Left forelimb (tissue), 1 donor: ENCODE measurements at places on chromosomes 2 and 18.

DNA sequence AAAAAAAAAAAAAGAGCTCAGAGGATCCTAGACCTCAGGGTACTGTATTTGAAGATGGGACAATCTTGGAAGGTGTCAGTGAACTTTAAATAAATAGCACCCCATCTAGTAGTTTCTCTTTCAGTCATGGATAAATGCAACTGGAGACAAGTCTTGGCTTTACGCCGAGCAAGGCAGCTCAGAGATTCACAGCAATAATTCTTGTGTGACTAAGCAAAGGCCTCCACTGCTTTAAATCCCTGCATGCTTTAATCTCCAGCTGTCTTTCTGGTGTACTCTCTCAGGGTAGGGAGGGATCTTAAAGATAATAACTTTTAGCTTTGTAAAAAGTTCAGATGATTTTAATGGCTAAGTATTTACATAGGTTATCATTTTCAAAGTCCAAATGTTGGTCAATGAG lies 36.3 kb downstream of the NRXN1 start:
- no peak for DNase-seq

DNA sequence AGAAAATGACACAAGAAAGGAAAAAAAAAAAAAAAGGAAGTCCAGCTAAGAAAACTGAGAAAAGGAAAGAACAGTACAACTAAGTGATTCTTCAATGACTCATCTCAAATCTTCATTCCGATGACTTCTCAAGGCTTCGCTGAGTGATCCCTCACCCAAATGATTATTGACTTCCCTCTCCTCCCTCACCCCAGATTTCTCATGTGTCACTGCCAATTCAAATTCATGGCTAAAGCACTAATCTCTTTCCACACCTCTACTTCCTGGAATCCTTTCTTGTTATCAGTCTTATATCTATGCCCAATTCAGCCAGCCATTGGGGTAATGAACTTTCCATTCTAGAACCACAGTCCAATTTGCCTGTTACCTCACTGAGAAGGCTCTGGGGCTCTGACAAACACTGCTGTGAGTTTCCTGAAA lies 7.2 kb upstream of the ABCB11 start:
- no peak for DNase-seq

- DNase-seq: no peak
Measured at GRCh38 chr18:3319894-3320454, 58.0 kb downstream of the MYL12B start.

GRCh38 chr2:68827666-68828065 lies 43.5 kb downstream of the BMP10 start:
- DNase-seq: no peak

DNA sequence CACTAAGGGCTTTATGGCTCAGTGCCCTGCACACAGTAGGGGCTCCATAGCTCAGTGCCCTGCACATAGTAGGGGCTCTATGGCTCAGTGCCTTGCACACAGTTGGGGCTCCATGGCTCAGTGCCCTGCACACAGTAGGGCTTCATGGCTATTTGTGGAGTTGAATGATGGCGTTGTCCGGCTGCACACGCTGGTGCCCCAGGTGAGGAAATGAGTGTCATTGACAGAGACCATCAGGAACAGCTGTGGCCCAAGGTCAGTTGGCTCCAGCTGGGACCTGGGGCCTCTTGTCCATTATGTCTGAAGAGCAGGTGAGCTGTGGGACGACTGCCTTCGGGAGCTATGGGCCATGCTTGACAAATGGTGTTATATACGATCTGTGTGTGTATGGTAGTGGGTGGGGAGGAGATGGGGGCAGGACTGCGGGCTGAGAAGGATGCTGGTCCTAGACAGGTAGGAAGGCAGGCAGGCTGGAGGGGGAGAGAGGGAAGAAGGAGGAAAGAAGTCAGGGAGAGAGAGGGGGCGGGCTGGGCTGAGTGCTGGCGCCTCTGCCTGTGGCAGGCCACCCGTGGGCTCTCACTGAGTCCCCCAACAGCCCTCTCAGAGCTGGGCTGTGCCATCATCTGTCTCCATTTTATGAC lies 130.6 kb downstream of the CLIP4 start:
- DNase-seq: no peak

GRCh38 chr2:174931724-174932123 lies 73.5 kb downstream of the CHN1 start:
- DNase-seq: no peak

DNA sequence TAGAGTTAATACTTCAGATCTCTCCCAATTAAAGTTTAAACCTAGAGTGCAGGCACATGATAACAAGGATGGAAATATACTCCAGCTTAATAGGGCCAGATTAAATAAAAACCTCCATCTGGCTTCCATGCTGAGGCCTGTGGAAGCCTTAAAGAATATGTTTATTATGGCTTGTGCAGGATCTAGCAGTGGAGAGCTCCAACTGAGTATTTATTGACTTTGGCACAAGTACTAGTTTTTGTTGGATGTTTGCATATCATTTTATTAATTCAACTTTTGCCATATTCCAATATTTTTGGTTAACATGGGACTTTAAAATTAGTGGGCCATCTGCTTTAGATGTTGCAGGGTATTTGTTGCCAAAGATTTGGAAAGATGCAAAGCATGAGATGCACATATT lies 860.4 kb upstream of the SOX11 start:
- DNase-seq: no peak

DNA sequence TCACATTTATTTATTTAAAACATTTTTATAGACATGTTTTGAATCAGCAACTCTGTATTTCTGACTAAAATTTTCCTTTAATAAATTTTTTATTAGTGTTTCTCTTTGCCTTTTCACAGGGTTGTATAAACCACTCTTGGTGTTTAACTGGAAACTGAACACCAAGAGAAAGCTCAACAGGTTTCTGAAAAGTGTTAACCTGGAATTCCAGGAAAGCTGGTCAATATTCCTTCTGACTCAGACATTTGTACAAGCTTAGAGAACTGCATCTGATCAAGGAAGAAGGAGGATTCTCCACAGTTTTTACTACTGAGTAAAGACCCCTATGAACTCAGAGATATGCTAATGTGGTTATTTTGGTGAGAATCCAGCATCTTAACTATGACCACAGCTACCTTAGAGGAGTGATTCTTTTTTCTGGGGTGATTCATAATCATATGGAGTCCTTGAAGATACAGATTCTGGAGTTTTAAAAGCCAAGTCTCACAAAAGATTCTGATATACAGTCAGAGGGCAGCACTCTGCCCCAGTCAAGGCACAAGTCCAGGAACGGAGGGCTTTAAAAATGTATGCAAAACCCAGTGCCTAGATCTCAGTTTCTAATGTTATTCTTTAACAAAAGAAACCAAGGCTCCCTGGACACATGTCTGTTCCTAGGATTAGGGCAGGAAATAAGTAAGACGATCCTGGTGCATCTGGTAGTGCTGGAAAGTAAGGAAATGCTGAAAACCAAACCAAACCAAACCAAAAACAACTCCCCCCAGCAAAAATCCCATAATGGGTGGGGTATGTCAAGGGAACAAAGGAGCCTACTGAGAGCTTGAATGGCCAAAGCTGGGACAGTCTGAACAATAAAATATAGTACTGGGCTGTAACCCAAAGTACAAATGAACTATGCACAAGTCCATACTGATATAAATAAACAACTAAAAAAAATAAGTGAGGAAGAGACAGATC lies 85.1 kb upstream of the FZD5 start:
- DNase-seq: no peak

DNA sequence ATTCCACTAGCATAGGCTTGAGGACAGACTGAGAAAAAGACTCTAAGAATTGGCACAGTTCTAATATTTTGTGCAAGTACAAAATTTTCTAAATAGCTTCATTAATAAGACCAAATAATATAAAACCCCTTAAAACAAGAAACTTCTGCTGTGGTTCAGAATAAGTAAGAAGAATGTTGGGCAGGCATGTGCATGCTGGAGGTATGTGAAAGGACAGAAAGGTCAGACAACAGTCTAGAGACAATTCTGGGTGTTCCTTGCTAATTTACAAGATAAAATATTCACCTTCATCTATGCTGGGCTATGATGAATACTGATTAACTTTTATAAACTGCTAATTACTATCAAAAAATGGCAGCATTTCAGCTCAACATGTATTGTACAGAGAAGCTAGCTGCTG lies 14.9 kb downstream of the CEBPZOS start:
- no peak for DNase-seq

DNA sequence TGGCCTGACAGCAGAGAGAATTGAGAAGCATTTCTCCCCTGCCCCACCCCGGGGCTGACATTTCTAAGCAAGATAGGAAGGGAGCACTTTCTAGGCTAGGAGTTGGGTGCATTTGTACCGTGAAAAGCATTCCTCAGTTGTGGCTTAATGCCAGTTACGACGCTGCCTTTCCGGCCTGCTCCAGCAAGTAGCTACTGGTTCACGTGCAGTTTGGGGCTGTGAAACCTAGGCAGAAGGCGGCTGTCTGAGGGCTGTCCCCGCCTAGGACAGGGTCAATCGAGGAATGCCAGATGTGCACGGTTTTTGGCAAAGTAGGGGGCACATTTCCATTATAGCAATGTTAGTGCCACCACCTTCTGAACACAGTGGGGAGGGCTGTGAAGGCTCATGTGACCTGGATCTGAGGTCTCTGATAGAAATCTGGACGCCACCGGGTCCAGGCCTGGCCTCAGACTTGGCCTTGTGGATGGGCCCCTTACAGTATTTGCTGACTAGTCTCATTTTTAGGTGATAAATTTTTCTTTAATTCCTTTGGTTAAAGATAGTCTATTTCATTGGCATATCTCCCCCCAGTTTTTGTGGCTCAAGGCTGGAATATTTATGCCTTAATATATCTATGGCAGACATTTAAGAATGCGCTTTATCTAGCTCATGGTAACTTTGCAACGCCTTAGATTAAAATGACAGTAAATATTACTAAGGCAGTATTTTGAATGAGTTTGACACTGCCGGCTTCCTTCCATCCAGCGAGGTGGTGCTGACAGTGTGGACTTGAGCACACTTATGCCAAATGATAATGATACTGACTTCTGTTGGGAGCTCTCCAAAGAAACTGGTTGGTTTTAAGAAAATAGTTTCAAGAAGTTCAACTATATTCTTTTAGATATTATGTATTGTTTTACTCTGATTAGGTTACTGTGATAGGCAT lies 78.7 kb downstream of the LPIN1 start:
- no peak for DNase-seq

DNA sequence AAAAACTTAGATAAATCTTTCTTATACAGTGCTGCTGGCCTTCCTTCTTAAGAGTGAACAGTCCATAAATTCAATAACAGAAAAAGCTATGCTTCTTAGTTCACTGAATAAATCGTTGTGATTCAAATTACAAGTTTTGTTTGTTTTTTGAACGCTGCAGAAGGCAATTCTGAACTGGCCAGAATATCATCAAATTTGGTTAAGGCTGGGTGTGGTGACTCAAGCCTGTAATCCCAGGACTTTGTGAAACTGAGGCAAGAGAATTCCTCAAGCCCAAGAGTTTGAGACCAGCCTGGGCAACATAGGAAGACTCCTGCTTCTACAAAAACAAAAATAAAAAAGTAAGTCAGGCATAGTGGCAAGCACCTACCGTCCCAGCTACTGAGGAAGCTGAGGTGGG lies 111.2 kb upstream of the SLC39A10 start:
- no peak for DNase-seq

DNA sequence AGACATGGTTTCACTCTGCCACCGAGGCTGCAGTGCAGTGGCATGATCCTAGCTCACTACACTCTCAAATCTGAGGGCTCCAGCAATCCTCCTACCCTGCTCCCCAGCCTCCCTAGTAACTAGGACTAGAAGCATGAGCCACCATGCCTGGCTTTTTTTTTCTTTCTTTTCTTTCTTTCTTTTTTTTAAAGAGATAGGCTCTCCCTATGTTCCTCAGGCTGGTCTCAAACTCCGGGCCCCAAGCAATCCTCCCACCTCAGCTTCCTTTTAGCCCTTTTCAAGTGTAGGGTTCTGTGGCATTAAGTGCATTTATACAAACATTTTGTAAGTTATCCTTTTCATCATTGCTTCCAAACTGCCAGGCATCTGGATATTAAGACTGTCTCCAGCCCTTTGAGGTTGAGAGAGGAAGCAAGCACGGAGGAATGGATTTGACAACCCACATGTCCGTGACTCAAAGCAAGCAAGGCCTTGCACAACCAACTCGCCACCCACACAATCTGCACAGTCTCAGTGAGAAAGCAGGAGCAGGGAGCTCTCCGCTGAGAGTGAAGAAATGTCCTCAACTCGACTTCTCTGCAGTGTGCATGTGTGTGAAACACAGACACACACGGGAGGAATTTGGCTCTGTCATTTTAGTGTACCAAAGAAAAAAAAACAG lies 65.6 kb downstream of the ATP8B1 start:
- DNase-seq: no peak

GRCh38 chr2:109218087-109218791 lies 89.2 kb downstream of the SH3RF3 start:
- no peak for DNase-seq

DNA sequence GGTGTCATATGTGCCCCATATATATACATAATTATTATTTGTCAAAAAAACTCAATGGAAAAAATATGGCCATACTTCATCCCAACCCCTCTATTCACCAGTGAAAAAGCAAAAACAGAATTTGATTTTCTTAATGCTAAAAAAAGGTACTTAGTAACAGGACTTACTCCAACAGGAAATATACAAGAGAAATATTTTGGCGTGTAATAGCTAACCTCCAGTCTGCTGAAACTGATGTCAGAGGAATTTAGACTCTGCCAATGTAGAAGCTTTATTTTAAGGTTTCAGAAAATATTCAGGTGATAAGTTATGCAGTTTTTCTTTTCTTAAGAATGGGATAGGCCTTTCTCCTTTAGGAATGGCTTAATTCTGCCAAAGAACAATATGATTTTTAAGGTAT lies 72.6 kb downstream of the TMEFF2 start:
- DNase-seq: no peak

- no peak for DNase-seq
Measured at GRCh38 chr2:143603035-143603655, 473.9 kb downstream of the ARHGAP15 start.

GRCh38 chr2:110881908-110882307 lies 149.5 kb downstream of the ACOXL start:
- DNase-seq: no peak

DNA sequence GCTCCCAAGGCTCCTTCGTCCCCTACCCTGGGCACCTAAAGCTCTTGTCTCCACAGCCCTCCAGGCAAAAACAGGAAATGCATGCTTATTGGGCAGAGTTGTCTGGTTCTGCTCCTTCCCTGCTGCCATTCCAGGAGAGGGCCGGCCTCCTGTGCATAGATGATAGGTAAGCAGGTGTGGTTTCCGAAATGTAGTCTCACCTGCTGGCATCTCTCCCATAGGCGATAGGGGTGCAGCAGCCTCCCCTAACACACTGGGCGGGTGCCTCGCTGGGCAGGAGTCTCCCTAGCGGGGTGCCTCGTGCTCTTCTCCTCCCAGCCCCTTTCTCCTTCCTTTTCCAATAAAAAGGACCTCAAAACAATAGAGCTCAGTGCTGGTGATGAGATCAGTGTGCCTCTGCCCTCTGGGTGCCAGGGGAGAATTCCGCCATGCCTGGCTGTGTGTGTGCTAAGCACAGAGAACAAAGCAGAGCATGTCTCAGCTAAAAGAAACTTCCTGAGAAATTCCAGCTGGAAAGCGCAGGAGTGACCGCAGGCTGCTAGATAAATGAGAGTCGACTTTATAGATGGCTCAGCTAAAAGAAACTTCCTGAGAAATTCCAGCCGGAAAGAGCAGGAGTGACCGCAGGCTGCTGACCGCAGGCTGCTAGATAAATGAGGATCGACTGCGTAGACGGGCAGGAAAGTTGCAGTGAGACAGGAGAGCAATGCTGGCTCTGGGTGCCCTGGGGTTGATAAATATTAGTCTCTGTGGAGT lies 11.3 kb upstream of the PXDN start:
- DNase-seq: peak; percentile 37
